Aorta (tissue), 5 donors: ENCODE measurements at places on chromosomes 7 and 10.

- no peak for DNase-seq
- H3K4me1 ChIP-seq, result no peaks in the 10 kb centered on the region
- H3K4me3 ChIP-seq, result no peak overlapping the region
- H3K36me3 ChIP-seq, result no peaks in the 10 kb centered on the region
- no peak overlapping the region for H3K27ac ChIP-seq
These were observed 140.4 kb downstream of the RNLS start for GRCh38 chr10:88442716-88443115.

DNA sequence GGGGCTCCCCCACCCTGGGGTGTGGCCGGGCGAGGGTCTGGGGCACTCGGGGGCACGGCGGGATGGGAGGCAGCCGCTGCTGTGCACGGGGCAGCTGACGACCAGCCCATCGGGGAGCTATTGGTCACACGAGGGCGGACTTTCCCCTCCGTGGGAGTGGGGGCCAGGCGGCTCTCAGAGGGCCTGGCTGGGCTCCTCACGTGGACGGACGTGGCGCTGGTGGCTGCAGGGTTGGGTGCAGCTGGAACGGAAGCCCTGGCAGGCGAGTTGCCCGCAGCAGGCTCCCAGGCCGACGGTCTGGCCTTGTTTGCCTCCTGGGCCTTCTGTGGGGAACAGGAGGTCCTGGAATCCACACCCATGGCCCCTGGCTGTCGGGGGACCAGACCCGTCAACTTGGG, 14.3 kb downstream of the MICALL2 start:
- H3K4me3 ChIP-seq, result no peak overlapping the region
- H3K27me3 ChIP-seq, result no peaks in the 10 kb centered on the region
- H3K36me3 ChIP-seq, result no peaks in the 10 kb centered on the region
- no peak overlapping the region for H3K27ac ChIP-seq
- no peak for DNase-seq
- H3K4me1 ChIP-seq, result no peaks in the 10 kb centered on the region

DNA sequence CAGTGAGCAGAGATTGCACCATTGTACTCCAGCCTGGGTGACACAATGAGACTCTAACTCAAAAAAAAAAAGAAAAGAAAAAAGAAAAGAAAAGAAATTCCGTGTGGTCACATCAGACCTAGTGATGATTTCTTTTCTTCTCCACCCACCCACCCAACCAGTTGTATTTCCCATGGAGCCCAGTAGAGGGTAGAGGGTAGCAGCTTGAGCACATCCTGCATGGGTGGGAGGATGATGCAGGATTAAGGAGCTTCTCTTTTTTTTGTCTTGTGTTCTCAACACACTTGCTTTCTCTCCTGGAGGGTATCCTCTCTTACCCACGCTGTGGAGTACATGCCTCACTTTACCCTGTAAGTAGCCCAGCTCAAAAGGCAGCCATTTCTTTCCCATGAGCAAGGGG, 118.6 kb upstream of the CARD11 start:
- H3K27me3 ChIP-seq, result no peaks in the 10 kb centered on the region
- H3K36me3 ChIP-seq, result no peaks in the 10 kb centered on the region
- no peaks in the 10 kb centered on the region for H3K4me1 ChIP-seq
- DNase-seq, result no peak
- H3K27ac ChIP-seq, result no peak overlapping the region
- H3K4me3 ChIP-seq, result no peak overlapping the region

DNA sequence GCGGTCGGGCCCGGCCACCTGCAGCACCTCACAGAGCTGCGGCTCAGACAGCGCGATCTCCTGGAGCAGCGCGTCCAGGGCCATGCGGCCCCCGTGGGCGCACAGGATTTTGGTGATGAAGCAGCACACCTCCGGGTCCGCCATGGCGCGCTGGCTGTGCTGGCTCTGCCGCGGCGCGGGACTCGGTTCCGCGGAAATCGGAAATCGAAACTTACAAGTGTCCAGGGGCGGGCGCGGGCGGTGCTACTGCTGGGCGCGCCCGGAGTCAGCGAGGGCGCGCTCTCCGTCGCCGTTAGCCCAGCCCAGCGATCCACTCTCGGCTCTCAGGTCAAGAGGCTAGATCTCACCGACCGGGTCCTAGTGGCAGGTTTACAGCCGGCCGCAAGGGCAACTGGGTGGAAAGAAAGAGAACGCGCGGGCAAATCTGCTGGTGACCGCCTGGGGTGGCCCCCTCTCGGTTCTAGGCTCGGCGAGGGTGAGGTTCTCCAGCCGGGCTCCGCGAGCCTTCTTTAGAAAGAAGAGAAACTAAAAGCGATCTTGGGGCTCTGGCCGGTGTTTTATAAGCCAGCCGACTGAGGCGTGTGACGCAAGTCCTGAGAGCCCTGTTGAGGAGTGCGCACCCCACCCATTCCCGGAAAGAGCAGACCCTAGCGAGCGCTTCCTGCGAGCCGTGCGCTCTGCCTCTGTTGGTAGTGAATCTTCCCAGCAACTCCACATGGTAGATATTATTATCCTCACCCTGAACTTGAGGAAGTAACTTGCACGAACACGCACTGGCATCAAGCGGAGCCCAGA, at the start of gene ZC3HAV1:
TSS of gene ZC3HAV1 (minus strand) at position 533 of the 795 bp plus-strand sequence. CDS start at position 144, 389 bp downstream.
- peak within 1 kb of the TSS; percentile 82 for H3K27ac ChIP-seq
- no peaks in the 10 kb centered on the region for H3K4me1 ChIP-seq
- H3K4me3 ChIP-seq, result peak within 1 kb of the TSS; percentile 90

GRCh38 chr10:133295426-133296320, 13.0 kb downstream of the TUBGCP2 start:
- H3K4me1 ChIP-seq, result no peaks in the 10 kb centered on the region
- no peak overlapping the region for H3K27ac ChIP-seq
- no peak for DNase-seq

- H3K4me3 ChIP-seq, result no peak overlapping the region
- H3K27ac ChIP-seq, result no peak overlapping the region
- H3K27me3 ChIP-seq, result no peaks in the 10 kb centered on the region
- no peaks in the 10 kb centered on the region for H3K36me3 ChIP-seq
- no peak for DNase-seq
These were observed 33.1 kb downstream of the SMC3 start for GRCh38 chr10:110600487-110601101.

- H3K4me1 ChIP-seq, result no peaks in the 10 kb centered on the region
- no peaks in the 10 kb centered on the region for H3K36me3 ChIP-seq
- H3K27me3 ChIP-seq, result no peaks in the 10 kb centered on the region
- no peak for DNase-seq
- H3K4me3 ChIP-seq, result no peak overlapping the region
- no peak overlapping the region for H3K27ac ChIP-seq
These were observed 199.5 kb downstream of the GFRA1 start for GRCh38 chr10:116073510-116073909.
